ENCODE measurements at places on chromosomes 13 and 19.

DNA sequence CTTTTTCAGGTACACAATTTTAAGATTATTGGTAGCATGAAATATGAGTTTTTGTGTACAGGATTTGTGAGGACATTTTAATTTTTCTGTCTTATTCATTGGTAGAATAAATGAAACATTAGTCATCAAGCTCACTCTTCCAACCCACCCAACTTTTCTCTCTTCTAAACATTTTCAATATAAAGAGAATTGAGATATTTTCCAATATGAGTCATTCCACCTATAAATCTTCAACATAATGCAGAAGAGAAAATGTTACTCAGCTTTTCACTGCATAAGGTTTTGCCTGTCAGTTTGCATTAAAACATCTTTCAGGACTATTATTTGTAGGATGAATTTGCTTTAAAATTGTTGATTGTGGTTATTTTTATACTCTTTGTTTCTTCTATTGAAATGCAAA lies 330.7 kb downstream of the PCDH20 start:
- no peak for DNase-seq

- DNase-seq, result no peak
Measured at GRCh38 chr13:31138515-31138914, 23.2 kb downstream of the HSPH1 start.

DNA sequence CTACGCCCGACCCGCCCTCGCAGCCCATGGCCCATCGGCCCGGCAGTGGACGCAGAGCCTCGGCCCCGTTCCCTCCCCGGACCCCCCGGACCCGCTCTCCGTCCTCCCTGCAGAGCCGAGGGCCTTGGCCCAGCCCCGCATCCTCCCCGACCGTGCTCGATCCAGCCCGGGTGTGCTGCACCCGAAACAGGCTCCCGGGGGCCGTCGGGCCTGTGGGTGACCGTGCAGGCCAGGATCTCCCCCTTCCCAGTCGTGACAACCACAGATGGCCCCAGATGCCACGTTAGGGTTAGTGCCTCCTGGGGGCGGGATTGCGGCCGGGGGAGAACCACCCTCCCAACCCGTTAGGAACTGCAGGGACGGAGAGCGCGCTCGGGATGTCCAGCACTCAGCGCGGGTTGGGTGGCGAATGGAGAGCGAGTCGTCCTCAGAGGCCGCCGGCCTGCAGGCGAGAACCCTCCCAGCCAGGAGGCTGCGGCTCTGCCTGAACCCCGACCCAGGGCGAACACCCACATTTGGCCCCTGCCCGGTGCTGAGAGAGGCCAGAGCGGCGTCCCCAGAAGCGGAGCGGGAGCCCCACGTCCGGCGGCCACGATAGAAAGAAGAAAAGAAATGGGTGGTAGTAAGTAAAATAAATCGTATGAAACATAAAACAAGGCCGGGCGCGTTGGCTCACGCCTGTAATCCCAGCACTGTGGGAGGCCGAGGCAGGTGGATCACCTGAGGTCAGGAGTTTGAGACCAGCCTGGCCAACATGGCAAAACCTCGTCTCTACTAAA lies 6.7 kb upstream of the MADCAM1 start:
- no peak for DNase-seq

DNA sequence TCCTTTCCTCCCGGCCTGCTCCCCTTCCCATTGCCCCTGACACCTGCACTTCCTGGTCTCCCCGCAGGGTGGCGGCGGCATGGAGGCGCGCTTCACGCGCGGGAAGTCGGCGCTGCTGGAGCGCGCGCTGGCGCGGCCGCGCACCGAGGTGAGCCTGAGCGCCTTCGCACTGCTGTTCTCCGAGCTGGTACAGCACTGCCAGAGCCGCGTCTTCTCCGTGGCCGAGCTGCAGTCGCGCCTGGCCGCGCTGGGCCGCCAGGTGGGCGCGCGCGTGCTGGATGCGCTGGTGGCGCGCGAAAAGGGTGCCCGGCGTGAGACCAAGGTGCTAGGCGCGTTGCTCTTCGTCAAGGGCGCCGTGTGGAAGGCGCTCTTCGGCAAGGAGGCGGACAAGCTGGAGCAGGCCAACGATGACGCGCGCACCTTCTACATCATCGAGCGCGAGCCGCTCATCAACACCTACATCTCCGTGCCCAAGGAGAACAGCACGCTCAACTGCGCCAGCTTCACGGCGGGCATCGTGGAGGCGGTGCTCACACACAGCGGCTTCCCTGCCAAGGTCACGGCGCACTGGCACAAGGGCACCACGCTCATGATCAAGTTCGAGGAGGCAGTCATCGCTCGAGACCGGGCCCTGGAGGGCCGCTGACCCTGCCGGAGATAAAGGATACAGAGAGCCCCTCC lies 1.7 kb downstream of the TRAPPC5 start:
- no peak for DNase-seq

- no peak for DNase-seq
Measured at GRCh38 chr13:111956261-111957151, 110.4 kb upstream of the SOX1 start.

- no peak for DNase-seq
Measured at GRCh38 chr19:3281026-3281425, 56.6 kb downstream of the CELF5 start.

DNA sequence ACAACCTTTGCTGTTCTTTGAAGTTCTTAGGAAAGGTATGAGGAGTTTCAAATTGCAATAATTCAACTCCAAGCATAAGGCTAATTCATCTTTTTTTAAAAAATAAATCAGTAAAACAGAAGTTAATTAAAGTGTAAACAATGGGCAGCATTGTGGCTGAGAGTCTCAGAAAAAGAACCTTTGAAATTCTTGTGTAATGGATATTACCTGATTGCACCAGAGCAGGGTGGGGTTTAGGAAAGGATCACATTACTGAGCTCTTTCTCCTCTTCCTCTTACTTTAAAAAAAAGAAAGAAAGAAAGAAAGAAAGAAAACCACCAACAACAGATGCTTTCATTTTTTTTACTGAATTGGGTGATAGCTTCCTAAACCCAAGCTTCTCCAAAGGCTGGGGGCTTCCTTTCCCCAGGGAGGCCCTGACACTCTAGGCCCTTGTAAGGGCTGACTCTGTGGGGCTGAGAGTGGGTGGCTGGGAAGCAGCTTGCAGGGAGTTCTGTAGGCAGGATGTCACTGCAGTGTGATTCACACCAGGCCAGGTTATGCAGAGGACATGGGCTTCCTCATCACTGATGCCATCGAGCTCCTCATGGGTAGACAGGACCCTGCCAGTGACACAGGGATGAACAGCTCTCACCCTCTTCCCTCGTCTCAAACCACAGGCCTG lies 564.5 kb downstream of the FGF9 start:
- DNase-seq, result no peak

DNA sequence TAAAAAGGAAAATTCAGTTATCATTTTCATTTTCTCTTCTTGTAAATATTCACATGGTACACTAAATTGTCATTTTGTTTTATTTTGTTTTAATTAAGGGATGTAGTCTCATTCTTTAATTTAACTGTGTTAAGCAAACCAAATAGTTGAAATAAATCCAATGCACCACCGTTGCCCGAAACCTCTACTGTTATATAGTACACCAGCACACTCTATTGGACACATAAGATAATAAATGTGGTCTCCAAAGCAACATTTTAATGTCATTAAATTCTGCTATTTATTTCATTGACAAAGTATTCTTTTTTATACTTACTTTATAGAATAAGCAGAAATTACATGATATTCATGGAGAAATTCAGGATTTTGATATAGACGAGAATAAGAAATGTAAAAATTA lies 156.4 kb upstream of the FREM2 start:
- DNase-seq, result no peak

DNA sequence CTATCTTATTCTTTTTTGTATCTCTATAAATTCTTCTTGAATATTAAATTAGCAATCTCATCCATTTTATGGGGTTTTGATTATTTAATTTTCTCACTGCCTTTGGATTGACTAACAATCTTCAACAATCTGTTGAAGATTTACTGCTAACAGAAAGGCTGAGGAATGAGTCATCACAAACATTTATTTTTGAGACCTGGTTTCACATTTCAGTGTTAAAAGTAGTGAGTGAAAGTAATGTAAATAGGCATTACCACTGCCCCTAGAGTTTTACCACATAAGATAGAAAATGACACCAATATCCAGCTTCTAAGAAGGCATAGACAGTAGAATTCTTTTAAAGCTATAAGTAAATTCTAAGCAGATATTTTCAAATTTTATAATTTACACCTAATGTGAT lies 472.8 kb downstream of the OLFM4 start:
- no peak for DNase-seq

- DNase-seq, result no peak
Measured at GRCh38 chr19:58555369-58555885, 522 bp upstream of the CHMP2A start.

GRCh38 chr19:35247526-35248309 lies 1.1 kb upstream of the LSR start:
- DNase-seq, result no peak

DNA sequence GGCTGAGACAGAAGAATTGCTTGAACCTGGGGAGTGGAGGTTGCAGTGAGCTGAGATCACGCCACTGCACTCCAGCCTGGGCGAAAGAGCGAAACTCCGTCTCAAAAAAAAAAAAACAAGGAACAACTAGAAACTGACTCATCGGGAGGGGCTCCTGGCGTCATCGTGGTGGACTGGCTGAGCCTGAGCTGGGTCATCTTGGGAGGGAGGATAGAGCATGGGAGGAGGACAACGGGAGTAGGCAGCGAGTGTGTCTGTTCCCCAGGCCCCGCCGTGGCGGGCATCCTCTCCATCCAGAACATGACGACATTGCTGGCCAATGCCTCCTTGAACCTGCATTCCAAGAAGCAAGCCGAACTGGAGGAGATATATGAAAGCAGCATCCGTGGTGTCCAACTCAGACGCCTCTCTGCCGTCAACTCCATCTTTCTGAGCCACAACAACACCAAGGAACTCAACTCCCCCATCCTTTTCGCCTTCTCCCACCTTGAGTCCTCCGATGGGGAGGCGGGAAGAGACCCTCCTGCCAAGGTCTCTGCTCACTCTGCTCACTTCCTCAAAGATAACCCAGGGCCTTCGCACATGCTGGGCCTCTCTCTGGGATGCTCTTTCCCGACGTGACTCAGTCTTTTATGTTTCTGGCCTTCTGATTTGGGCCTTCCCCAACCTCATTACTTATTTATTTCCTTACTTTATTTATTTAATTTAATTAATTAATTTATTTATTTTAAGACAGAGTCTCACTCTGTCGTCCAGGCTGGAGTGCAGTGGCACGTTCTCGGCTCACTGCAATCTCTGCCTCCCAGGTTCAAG lies 16.6 kb downstream of the DDX39A start:
- DNase-seq, result no peak

GRCh38 chr13:112240076-112240475 lies 136.1 kb upstream of the SPACA7 start:
- DNase-seq, result no peak

GRCh38 chr13:31150315-31150985 lies 11.3 kb downstream of the HSPH1 start:
- DNase-seq, result no peak

DNA sequence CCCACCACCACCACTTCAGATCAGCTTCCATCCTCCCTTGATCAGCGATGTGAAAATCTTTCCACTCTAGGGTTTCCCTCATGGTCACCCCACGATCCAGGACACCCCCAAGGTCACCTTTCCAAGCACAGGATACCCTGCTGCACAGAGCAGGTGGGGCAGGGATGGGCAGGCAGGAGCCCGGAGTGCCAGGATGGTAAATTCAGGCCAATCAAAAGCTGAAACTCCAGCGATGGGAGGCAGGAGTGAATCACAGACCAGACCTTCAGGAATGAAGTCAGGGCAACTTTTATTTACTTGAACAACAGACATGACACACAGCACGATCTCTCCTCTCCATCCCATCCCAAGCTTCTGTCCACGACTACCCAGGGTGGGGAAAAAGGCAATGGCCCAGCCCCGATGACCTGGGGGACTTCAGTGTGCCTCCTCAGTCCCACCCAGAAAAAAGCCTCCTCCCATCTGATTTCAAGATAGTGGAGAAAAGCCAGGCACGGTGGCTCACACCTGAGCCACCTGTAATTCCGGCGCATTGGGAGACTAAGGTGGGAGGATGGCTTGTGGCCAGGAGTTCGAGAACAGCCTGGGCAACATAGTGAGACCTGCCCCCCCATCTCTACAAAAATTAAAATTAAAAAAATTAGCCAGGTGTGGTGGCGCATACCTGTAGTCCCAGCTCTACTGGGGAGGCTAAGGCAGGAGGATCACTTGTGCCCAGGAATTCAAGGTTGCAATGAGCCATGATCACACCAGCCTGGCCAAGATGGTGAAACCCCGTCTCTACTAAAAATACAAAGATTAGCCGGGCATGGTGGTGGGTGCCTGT lies 39.2 kb downstream of the ZSWIM4 start:
- no peak for DNase-seq

GRCh38 chr13:77725071-77725470 lies 27.6 kb downstream of the SLAIN1 start:
- no peak for DNase-seq

- DNase-seq, result no peak
Measured at GRCh38 chr19:55206664-55207500, 2.4 kb downstream of the PTPRH start.

GRCh38 chr19:45294291-45295029 lies 28.2 kb downstream of the CKM start:
- DNase-seq, result no peak

DNA sequence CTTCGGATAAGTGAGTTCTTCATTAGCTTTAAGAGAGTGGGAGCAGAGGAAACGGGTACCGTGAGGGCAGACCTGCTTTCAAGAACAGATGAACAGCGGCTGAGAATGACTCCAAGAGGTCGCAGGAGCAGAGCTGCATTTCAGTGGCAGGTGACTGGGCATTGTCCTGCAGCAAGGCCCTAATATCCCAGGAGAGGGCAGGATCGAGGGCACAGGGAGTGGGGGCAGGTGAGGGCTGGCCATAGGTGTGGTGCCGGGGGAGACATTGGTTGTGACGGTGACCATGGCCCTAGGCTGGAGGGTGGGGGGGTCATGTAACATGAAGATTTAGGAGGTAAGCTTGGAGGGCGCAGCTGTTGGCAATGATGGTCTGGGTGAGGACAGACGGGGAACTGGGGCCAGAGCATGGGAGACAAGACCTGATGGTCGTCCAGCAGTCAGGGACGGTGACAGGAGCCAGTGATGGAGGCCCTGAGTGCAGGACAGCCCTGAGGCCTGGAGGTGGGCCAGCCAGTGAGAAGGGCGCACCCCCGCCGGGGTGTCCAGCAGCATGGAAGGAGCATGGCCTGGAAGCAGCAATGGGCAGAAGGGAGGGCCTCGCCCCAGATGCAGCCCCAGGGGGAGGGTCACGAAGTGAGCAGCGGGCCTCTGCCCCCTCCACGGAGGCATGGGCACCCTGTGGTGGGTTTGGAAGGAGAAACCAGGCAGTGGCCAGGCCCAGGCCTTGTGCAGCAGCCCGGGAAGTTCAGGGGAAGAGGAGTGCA lies 29.2 kb upstream of the LAMP1 start:
- no peak for DNase-seq

- no peak for DNase-seq
Measured at GRCh38 chr13:98509271-98510155, 67.4 kb downstream of the STK24 start.
